Suprapubic skin (tissue), 4 donors: ENCODE measurements at places on chromosomes 1 and 21.

- no peak for DNase-seq
Observed at GRCh38 chr1:63931468-63931867, 157.7 kb downstream of the ROR1 start.

DNA sequence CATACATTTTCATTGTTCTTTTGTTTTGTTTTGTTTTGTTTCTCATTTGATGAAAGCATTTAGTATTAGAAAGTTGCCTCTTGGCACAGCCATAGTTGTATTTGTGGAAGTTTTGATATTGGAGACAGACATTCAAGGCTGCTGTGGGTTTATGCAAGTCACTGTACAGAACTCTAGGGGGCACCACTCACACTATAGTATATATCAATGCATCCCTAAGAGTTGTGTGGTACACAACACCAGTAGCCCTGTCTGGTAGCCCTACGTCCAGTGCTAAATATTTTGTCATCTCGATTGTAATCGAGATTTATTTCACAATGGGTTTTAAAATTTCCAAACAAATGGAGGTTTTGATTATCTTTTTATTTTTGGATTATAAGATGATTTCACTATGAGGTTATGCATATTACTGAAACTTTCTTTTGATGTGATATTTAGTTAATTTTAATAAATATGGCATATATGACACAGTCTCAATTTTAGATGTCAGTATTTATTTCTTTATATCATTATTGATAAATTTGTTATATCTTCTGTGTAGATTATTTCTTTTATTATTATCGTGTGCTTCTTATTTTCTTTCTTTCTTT lies 112.2 kb downstream of the NR5A2 start:
- DNase-seq = no peak

GRCh38 chr1:4750177-4750576 lies 95.8 kb downstream of the AJAP1 start:
- no peak for DNase-seq

GRCh38 chr1:145695821-145696629 lies 11.1 kb downstream of the PDZK1 start:
- DNase-seq = no peak

- no peak for DNase-seq
Observed at GRCh38 chr1:114130213-114130612, 23.5 kb downstream of the SYT6 start.

- DNase-seq = peak; percentile 60
Observed at GRCh38 chr1:35560256-35561225, 2.9 kb downstream of the NCDN start.

DNA sequence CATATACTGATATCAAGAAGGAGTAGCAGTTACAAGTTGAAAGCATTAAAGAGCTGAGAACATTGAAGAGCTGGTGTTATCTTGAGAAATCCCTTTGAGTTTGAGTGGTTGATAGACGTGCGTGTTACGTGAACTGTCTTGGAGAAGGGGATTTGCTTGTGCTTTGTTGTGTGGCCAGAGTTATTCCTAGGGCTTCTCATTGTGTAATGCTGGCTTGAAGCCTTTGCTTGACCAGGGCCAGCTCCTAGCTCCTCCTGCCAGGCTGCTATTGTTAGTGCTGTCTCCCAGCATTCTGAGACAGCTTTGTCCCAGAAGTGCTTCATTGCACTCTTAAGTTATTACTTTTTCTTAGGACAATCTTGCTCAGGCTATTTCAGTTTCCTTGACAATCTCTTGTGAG lies 116.2 kb upstream of the KCNK2 start:
- no peak for DNase-seq

DNA sequence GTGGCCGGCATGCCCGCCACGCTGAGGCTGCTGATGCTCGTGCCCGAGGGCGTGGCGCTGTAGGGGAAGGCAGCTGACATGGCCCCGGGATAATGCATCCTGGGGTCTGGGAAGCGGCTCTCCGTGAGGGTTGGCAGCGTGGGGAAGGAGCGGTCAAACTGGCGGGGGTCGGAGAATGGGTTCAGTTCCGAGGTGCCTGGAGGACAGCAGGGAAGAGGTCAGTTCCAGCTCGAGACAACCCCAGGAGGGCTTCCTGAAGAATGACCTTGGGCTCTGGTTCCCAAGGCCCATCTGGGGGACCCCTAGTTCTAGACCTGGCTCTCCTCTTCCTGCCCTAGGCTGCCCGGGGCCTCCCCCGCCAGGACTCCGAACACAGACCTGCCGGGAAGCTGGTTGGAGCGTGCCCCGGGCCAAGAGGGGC lies 27.6 kb downstream of the RUNX3 start:
- DNase-seq = peak; percentile 65

GRCh38 chr1:202016811-202017748 lies 6.7 kb downstream of the ELF3 start:
- no peak for DNase-seq

DNA sequence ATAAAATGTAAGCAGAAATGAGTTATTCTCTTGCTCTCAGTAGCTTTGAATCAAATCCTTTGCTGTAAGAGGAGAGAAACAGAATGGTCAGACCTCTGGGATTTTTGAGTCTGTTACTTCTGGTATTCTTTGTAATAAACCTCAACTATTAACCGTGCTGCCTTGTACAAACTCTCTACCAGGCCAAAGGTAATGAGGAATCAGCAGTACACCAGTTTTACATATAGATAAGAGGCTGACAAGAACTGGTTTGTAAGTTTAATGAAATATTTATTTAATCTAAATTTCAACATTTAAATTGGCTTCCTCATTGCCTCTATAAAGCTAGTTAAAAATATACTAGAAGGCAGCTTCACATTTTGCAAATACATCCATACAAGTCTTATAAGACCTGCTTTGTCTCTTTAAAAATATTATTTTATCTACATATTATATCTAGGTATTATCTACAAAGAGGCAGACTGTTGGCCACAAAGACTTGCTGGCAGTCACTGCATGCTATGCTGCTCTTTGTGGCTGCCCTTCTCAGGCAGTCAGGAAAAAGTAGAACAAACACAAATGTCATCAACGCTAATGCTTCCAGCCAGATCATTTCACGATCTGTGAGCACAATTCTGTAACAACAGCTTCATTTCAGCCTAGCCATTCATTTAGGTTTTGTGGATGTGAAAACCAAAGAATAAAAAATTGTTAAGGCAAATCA lies 173.0 kb downstream of the GABPA start:
- no peak for DNase-seq

DNA sequence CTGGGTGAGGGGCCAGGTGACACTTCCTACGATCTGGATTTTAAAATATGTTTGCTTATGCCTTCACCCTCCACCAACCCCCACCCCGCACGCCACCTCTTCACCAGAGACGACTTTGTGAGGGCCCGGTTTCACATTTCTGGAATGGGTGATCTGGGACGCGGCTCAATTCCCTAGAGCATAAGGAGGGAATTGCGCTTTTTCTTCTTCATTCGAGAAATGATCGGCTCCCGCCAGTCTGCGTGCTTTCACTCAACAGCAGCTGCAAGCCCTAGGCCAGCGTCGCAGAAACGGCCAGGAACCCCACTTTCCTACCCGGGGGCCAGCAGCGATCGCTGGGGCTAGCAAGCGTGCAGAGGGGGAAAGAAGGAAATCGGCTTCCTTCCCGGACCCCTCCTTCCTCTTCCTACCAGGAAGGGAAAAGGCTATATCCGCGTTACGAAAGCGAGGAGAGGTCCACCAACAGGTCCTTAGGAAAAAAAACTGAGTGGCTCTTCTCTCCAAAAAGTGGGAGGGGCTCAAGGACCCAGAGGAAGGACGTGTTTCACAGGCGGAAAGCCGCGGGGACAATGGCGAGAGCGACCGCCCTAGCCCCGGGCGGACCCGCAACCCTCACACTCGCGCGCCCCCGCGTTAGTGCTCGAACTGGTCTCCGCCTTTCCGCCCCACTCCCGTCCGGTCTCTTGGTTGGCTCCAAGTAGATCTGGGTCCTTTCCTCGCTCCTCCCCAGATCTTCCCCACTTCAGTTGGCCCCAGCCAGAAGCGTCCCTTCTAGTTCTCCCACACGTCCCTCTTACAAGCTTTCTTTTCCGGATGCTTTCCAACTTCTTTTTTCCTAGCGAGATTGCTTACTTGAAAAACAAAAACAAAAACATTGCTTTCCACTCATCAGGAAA lies 1.1 kb upstream of the ADAMTS1 start:
- DNase-seq = peak; percentile 93

DNA sequence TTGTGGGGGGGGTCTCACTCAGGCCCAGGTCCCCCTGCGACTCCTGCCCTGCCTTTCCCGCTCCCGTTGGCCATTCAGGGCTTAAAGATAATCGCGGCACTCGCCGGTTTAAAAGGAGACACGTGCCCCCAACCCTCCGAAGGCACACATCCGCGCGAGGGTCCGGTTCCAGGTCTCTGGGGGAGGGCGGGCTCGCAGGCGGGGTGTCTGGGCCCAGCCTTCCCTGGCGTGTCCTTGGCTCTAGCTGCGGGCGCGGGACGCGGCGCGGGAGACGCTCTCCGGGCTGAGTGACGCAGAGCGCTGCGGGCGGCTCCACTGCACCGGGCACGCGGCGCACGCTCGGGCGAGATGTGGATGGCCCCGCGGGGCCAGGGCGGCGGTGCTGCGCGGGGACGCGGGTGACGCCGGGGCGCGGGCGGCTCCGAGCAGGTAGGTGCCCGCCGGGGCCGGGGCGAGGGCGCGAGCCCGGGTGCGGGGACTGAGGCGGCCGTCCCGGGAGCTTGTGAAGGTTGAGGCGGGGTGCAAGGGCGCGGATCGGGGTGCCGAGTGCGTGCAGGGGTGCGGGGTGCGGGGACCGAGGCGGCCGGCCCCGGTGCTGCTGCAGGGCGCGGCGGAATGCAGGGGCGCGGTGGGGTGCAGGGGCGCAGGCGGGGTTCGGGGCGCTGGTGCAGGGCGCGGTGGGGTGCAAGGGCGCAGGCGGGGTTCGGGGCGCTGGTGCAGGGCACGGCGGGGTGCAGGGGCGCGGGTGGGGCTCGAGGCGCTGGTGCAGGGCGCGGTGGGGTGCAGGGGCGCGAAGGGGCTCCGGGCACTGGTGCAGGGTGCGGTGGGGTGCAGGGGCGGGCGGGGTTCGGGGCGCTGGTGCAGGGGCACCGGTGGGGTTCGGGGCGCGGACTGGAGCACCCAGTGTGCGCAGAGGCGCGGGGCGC lies 3.3 kb upstream of the TRPM2 start:
- DNase-seq = peak; percentile 55

DNA sequence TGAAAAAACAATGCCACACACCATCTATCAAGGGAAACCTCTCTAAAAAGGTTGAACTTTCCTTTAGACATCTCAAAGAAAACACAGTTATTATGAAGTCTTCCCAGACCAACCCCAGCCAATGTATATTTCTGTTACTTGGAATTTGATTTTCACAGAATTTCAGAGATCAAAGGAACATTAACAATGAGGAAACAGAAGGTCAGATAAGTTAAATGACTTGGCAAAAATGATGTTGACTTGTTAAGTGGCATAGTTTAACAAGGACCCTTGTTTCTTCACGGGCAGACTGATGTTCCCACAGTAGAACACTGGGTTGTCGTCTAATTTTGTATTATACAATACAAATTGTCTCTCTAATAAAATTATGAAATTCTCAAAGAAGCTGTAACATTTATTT lies 29.0 kb downstream of the NME7 start:
- DNase-seq = no peak

- DNase-seq = no peak
Observed at GRCh38 chr1:232886271-232886670, 64.1 kb upstream of the NTPCR start.

DNA sequence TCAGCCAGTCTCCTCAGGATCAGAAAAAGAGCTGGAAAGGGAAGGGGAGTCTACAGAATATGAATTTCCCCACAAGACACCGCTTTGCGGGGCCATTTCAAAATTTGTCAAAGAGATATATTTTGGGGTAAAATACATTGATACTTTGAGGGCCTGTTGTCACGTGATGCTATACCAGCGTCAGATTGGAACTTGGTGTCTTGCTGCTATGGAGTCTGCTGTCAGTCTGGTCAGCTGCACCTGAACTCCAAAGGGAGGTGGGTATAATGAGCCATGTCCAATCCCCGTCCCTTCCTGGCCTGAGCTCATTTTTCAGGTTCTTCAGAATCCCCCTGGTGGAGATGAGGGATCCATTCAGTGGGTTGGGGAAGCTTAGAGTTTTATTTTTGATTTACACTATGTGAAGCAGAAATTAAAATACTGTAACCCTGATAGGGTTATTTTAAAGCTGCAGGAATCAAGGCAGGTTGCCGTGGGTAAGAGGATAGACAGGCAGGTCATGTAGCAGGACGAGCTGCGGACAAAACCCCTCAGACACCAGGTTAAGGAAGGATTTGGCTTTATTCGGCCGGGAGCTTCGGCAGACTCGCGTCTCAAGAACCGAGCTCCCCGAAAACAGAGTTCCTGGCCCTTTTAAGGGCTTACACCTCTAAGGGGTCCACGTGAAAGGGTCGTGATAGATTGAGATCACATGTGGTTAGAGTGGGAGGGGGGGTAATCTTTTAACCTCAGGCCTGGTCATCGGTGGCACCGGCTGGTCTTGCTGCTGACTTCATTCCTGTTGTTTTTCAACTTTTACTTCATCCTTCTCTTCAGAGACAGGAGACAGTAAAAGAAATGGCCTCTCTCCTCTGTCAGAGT lies 2.2 kb upstream of the POFUT2 start:
- no peak for DNase-seq

DNA sequence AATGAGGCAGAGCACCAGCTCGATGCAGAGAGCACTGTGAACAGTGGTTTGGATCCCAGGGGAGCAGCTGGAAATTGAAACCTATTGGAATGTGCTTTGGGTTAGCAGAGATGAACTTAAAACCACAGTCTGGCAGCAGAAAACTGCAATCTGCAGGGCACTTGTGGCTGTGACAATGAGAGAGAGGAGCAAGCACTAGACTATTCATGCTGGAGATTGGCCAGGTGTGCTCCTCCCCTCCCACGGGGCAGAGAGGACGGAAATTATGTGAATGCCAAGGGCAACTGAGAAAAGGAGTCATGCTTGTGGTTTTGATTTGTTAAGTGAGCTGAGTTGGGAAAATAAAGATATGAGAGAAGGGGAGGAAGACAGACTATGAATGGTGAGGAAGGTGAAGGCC lies 38.1 kb downstream of the HSD3B2 start:
- no peak for DNase-seq

GRCh38 chr21:15624646-15625045 lies 105.1 kb upstream of the USP25 start:
- no peak for DNase-seq

GRCh38 chr1:45685308-45686014 lies 872 bp downstream of the GPBP1L1 start:
- no peak for DNase-seq

GRCh38 chr1:162187687-162188276 lies 118.3 kb downstream of the NOS1AP start:
- no peak for DNase-seq

- DNase-seq = no peak
Observed at GRCh38 chr1:172321451-172321850, 99.0 kb upstream of the C1orf105 start.

DNA sequence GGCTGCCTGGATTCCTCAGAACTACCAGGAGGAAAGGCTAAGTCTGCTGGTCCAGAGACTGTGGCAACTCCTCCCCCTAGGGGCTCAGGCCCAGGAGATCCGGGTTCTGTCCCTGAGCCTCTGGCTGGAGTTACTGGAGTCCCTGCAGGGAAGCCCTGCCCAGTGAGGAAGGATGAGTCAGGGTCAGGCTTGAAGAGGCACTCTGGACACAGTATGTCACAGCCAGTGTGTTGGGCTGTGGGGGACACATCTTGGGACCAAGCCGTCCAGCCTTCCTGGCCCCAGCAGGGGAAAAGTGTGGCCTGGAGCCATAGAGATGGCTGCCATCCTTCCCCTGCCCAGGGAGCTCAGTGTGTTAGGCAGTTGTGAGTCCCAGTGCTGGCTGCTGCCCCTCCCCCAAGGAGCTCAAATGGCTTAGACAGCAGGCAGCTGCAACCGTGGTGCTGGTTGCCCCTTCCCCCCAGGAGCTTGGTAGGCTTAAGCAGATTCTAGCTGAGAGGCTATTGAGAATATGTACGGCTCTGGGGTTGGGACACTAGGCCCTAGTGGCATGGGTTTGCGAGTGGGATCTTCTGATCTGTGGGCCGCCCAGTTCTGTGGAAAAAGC lies 28.2 kb upstream of the RABGAP1L start:
- no peak for DNase-seq
